CD4-positive, alpha-beta T cell treated with Interferon gamma for 1 hour (primary cell): ENCODE measurements at places on chromosomes 1 and 21.

DNA sequence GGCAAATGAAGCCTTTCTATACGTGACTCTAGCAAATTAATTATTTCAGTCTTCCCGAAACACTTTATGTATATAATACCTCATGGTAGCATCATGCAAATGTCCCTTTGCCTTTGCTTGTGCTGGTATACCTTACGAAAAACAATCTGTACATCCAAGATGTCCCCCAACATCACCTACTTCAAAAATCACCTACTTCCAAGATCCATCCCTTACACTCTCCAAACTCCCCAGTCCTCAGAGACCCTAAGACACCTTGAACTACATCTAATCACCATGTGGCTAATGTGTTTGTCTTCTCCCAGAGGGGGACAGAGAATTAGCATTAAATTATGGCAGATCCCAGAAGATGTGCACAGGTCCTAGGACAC lies 46.5 kb upstream of the CRNN start:
- no peak for DNase-seq

GRCh38 chr1:244102046-244102445 lies 51.0 kb downstream of the ZBTB18 start:
- DNase-seq = no peak

DNA sequence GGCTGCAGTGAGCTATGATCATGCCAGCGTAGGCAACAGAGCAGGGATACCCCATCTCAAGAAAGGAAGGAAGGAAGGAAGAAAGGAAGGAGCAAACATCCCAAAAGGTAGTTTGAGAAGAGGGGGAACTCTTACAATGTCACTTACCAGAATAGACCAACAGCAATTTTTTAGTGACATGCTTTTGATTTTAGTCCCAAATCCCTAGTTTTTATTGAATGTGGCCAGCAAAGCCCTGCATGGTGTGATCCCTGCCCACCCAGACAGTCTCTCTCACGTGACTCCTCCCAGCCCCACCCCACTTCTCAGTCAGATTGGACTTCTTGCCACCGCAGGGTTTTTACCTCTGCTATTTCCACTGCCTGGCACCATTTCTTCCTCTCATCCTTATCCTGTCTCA lies 39.8 kb upstream of the HNRNPU start:
- no peak for DNase-seq

- no peak for DNase-seq
Observed at GRCh38 chr1:43049481-43049880, 90.8 kb upstream of the SLC2A1 start.
